Uterus (tissue), 4 donors: ENCODE measurements at places on chromosomes 11 and 22.

DNA sequence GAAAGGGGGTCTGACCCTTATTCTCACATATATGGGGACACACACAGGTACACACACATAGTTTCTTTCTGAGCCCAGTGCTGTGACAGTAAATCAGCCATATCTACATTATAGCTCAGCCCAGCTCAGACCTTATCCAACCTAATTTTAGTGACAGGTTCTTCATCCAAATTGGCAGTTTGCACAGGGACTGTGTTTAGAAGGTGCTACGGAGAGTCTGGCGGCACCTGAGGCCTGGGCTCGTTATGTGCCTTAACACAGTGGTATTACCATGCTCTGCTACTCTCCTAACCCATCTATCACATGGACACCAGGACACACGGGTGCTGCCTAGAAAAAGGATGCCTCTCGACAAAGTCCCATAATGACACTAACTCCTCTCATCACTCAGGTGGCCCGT lies 109.3 kb downstream of the GALNT18 start:
- no peak for DNase-seq

GRCh38 chr11:13313005-13313819 lies 35.6 kb downstream of the BMAL1 start:
- no peak for DNase-seq

DNA sequence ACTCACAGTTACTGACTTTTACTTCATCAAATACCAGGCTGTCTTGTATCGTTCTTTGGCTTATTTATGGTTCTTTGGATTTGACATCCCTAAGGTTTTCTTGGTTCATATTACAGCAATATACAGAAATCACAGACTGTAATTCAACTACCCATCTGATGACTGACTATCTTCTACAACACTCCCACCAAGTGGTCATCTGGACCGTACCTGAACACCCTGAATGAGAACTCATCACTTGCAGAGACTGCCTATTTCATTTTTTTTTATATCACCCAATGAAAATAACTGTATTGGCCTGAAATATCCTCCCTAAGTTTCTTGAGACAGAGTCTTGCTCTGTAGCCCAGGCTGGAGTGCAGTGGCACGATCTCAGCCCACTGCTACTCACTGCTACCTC lies 9.5 kb upstream of the UPB1 start:
- no peak for DNase-seq

- DNase-seq = no peak
Measured at GRCh38 chr11:72036687-72037086, 38.0 kb downstream of the IL18BP start.

- DNase-seq = no peak
Measured at GRCh38 chr22:48827904-48828555, 999.6 kb downstream of the BRD1 start.

DNA sequence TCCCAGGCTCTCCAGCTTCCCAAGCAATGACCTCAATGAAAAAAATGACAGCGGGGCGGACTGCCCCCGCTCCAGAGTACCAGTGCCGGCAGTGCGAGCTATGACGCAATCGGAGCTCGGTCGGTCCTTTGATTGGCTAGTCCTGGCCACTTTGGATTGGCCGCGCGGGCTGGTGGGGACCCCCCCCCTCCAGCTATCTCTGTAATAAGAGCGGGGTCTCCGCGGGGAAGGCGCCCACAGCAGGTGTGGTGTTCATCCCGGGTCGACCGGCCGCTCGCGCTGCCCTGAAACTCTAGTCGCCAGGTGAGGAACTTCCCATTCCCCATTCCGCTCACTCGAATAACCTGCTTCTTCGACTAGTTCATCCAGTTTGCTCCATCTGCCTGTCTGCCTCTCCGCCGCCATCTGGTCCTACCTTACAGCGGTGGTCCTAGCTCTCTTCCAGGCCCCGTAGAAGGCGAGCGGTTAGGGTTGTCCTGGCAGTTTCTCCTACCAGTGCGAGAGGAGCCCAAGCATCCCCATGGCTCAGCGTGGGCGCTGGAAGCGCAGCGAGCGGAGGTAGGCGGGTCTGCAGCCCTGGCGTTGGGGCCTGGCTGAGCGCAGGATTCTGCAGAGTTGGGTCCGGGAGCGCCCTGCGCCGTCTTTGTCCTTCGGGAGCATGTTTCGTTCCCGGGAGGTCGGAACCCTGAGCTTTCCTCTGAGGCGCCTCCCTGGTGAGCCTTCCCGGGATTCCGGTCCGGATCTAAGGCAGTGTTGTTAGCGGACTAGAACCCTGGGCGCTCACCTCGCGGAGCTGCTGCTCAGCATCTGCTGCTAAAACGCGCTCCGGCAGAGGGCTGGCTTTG lies at the start of gene CALCB:
CALCB (plus strand) TSS at position 233 of the 845 bp plus-strand sequence. CDS start 1,126 bp downstream, outside the sequence.
- DNase-seq = no peak

GRCh38 chr11:64996710-64997380 lies at the start of gene BATF2:
BATF2 (minus strand) TSS chr11:64996971; CDS start chr11:64996914, 57 bp downstream.
- DNase-seq = peak; percentile 51

- DNase-seq = no peak
Measured at GRCh38 chr11:93717501-93717900, 23.8 kb downstream of the TAF1D start.
